Left ventricle myocardium inferior (tissue), 1 donor: ENCODE measurements at places on chromosomes 3 and 15. TPM values are rescaled to one million over a fixed set of nuclear protein-coding genes. Genes with fewer than 3 reads are reported as not detected.

DNA sequence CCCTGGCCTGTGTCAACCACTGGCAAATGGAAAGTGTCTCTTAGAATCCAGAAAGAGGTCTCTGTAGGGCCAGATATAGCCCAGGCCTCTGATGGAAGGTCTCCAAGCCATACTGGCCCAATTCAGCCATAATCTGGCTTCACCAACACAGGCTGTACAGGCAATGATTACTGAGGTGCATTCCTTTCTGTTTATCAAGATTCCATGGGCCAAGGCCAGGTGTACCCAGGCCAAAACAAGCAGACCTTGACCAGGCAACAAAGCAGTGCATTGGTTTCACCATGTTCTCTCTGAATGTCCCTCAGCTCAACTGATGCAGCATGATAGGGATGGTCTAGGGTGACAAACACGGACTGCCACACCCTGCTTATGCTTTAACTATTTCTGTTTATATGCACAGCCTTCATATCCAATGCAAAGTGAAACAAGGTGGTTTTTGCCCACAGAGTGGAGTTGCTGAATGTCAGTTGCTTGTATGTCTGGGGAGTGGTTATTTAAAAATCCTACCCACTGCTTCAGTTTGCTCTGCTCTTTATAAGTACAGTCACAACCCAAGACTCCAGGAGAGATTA is 25.2 kb downstream of the CCNL1 start:
- DNase-seq, result no peak

The MYO5C gene
- total RNA-seq, result 2.9 TPM

The ZNF501 gene
- 5.3 TPM for total RNA-seq

The SPATA12 gene
- total RNA-seq, result not detected

- DNase-seq, result peak; percentile 86
These were observed 30.6 kb downstream of the SLC28A1 start for GRCh38 chr15:84914909-84915605.

DNA sequence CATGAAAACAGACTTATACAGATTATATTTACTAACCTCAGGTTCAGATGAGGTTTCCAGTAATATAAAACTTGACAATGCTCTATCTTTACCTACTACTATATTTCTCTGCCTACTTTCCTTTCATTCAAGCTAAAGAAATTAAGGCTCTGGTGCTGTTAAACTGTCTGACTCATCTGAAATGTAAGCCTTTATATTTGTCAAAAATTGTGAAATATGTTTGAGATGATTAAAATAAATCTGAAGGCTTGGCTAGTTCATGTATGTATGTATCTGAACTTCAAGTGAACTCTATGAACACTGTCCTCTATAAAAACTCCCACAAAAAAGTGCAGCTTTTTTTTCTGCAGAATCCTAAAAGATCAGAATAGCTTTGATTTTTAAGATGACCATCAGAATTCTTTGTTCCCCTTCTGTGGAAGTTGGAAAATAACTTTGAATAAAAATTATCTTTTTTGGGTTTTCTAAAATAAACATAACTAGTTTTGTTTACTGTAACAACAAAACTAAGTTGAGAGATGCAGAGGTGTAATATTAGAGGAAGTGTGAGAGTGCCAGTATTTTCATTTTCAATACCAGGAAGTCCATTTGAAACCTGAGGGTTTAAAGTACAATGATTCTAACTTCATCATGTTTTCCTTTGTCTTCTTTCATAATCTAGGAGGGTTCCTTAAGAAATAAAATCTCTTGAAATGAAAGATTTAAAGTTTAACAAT is 42.2 kb downstream of the ILDR1 start:
- no peak for DNase-seq

GRCh38 chr15:96462768-96463750 is 132.6 kb downstream of the NR2F2 start:
- no peak for DNase-seq

The MAP3K13 gene
- total RNA-seq, result 8.4 TPM

GRCh38 chr15:72110355-72110754 is 7.6 kb downstream of the MYO9A start:
- DNase-seq, result no peak

DNA sequence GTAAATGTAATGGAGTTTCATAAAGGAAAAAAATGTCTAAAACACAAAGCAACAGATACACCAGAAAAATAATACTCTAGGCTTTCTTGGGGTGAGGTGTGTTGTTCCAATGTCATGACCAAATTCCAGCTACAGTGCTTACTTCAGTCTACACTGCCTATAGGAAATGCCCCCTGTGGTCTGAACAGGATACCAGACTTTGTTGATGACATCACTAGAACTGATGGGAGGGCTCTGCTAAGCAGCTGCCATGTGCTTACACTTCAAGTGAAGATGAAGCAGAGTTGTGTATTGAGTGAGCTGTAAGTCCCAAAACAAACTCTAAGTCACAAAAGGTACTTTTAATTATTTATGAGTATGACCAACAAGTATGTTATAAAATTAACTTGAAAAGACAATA is 456.1 kb upstream of the IL12A start:
- DNase-seq, result no peak

- no peak for DNase-seq
These were observed 6.5 kb upstream of the MINDY4B start for GRCh38 chr3:150911771-150912170.

DNA sequence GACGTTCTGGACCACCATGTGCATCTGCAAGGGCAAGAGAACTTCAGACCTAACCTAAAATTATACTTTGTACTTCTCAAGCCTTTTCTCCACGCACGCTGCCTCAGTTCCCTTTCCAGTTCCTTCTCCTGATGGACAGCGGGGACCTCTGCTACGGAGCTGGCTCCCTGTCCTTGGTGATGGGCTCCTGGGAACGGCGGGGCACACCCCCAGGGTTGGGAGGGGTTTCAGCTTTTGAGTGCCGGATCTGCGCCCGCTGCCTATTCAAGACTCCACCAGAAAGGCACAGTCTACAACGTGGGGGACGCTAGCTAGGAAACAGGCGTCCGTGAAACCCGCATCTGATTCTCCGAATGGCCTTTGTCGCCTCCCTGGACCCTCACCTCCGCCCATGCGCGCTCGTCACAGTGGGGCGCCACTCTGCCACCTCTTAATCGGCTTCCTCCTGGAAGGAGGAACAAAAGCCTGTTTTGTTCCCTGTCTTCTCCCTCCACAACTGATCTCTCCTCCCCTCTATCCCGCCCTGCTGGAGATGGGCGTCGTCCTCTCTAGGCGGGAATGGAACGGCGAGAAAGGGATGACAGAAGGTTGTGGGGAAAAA is 2.2 kb downstream of the GPR149 start:
- DNase-seq, result no peak

- no peak for DNase-seq
These were observed 588.0 kb downstream of the TUSC7 start for GRCh38 chr3:117297541-117297940.

DNA sequence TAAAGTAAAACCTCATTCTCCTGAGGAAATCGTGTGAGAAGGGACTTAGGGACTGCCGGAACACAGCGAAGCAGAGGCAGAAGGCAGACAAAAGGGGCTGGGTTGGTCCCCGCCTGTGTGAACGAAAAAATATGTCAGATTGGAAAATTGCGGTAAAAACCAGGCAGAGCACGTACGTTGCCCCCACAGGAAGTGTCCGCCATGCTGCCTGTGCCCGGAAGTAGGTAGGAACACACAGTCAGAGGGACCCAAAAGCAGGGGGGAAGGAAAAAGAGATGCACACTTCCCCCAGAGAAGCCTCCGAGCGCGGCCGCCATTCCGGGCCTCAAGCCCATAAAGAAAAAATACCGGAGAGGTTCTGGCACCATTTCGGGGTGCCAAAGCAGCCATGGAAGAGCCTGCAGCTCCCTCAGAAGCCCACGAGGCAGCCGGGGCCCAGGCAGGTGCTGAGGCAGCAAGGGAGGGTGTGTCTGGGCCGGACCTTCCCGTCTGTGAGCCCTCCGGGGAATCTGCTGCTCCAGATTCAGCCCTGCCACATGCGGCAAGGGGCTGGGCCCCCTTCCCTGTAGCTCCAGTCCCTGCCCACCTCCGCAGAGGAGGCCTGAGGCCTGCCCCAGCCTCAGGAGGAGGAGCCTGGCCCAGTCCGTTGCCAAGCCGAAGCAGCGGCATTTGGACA is at the start of gene MKRN3:
Gene MKRN3 (plus strand): TSS at position 280 of the 676 bp plus-strand sequence. CDS start 109 bp downstream, at position 389.
- no peak for DNase-seq
